Neuronal stem cell (in vitro differentiated cells): ENCODE measurements at places on chromosomes 11 and 22.

DNA sequence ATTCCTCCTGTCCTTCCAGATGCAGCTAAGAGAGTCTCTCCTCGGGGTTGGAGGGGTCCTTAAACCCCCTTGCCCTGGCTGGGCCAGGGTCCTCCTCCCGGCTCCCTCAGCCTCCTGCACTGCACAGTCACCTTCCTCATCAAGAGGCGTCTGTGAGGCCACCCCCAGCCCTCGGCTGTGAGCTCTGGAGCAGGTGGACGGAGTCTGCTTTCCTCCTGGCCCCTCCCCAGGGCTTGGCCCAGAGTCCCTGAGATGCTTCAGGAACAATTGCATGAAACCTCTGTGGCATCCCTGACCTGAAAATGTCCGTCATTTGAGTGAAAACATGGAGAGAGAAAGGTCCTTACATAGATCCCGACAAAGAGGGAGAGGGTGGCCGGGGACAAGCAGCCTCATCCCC is 6.7 kb upstream of the FGF3 start:
- no peak for DNase-seq

- no peak for DNase-seq
Measured at GRCh38 chr11:108199446-108200321, 22.8 kb downstream of the NPAT start.

- DNase-seq = no peak
Measured at GRCh38 chr11:10005955-10006525, 288.0 kb downstream of the SBF2 start.

- DNase-seq = no peak
Measured at GRCh38 chr11:102986815-102987214, 31.3 kb upstream of the MMP13 start.

DNA sequence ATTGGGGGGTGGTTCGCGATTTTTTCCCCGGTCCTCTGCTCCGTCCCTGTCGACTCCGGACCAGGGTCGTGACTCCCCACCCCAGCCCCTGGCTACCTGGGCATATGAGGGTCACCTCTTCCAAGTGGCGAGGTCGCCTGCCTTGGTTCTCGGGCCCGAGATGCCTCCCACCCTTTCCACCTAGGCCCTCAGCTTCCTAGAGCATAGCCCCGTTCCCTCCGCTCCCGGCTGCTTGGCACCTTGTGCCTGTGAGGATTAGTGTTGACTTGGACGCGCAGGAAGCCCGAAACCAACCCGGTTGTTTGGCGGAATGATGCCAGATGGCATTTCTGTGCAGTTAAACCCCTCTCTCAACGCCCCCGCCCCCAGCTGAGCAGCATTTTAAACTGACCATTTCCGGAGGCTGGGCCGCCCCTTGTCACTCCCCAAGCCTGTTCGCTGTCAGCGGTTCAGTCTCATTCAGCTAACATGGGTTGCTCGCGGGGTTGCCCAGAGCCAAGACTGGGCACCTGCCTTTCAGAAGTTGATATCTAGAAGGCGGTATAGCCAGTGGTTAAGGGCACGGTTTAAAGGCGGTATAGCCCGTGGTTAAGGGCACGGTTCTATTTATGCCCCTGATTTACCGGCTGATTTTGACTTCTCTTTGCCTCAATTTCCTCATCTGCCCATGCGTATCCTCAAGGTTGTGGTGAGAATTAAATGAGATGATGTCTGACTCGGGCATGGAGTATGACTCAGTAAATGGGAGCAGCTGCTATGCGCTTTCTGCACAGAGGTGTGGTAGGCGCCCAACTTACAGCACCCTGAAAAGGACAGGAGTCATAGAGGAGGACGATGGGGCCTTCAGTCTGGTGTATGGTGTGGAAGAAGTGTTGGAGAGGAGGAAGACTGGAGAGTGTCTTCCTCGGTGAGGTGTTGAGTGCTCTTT is 639 bp downstream of the INCENP start:
- no peak for DNase-seq

GRCh38 chr11:77201370-77201769 is 73.3 kb downstream of the MYO7A start:
- DNase-seq = no peak

GRCh38 chr11:83007909-83008580 is 63.7 kb downstream of the RAB30 start:
- peak; percentile 40 for DNase-seq

DNA sequence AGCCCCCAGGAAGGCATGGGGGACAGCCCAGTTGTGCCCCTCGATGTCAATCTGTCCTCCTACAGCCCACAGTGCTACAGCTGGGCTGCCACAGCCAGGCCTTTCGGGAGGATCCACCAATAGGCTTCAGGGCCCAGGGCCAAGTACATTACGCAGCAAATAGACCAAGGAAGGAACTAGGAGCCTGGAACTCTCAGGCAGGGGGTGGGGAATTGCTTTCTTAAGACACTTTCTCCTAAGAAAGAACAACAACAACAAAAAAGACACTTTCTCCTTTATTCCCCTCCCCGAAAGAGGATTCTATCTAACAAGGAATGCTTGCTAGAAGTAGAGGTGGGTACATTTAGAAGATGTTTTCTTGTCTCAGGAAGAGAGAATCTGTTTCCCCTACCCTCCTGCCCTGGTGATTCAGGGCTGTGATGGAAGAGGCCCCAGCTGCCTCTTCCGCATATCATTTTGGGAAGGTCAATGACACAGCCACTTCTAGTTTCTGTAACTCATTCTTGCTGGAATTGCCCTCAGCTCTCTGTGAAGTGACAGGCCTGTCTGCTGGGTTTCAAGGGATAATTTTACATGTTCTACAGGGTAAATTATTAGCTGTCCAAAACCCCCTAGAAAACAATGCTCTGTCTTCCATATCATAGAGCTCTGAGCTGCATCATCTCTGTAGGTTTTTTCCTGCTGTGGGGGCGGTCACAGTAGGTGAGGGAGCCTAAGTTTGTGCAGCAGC is 6.0 kb upstream of the MALAT1 start:
- DNase-seq = no peak
